ENCODE measurements at places on chromosomes 2 and 18.

DNA sequence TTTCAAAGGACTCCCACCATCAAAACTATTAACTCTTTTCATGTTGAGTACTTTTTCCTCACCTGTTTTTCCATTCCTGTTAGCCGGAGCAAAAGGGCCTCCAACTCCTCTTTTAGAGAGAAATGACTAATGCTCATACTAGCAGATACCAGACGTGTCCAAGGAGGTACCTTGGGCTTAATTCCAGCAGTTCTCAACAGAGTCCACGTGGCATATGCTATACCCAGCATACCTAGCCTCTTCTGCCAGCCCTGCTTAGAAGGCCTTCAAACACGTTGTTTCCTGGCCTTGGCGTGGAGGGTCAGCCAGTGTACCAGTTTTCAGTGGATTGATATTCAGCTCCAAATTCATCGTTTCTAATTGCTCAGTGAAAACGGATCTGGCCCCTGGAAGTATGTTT lies 123.9 kb downstream of the MGAT5 start:
- DNase-seq, result no peak
- no peaks in the 10 kb centered on the region for H3K36me3 ChIP-seq
- H3K27ac ChIP-seq, result no peak overlapping the region
- no peaks in the 10 kb centered on the region for H3K27me3 ChIP-seq

DNA sequence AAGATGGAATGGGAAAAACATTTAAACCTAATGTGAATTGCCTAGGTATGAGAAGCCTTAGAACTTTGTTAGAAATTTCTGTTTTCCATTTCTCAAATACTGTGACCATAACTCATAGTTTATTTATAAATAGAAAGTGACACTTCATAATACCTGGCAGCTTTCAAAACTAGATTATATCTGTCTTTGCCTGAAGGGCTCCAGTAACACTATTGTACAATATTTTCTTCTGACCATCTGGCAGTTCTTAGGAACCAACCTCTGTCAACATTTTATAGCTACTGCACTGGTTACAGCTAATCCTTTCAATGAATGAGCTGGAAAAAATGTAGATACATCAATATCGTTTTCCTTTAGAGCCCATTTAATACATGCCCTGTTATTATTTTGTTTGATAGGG lies 237.4 kb downstream of the CAMKMT start:
- H3K4me1 ChIP-seq, result no peaks in the 10 kb centered on the region
- no peaks in the 10 kb centered on the region for H3K27me3 ChIP-seq
- no peak overlapping the region for H3K4me3 ChIP-seq
- no peak for DNase-seq
- no peak overlapping the region for H3K27ac ChIP-seq

GRCh38 chr2:14285812-14286211 lies 346.7 kb upstream of the LRATD1 start:
- no peaks in the 10 kb centered on the region for H3K36me3 ChIP-seq
- H3K4me3 ChIP-seq, result no peak overlapping the region
- DNase-seq, result no peak
- no peaks in the 10 kb centered on the region for H3K4me1 ChIP-seq
- no peaks in the 10 kb centered on the region for H3K27me3 ChIP-seq

GRCh38 chr2:164915566-164915965 lies 39.8 kb downstream of the SLC38A11 start:
- no peak overlapping the region for H3K27ac ChIP-seq
- H3K4me3 ChIP-seq, result no peak overlapping the region
- DNase-seq, result no peak
- H3K4me1 ChIP-seq, result peaks cover 6% of the 10 kb centered on the region
- H3K27me3 ChIP-seq, result no peaks in the 10 kb centered on the region

GRCh38 chr2:233341296-233341695 lies 13.0 kb upstream of the DGKD start:
- H3K27ac ChIP-seq, result no peak overlapping the region
- H3K36me3 ChIP-seq, result no peaks in the 10 kb centered on the region
- no peaks in the 10 kb centered on the region for H3K27me3 ChIP-seq
- H3K4me3 ChIP-seq, result no peak overlapping the region

- H3K36me3 ChIP-seq, result no peaks in the 10 kb centered on the region
- no peaks in the 10 kb centered on the region for H3K27me3 ChIP-seq
- H3K27ac ChIP-seq, result no peak overlapping the region
- no peak overlapping the region for H3K4me3 ChIP-seq
Measured at GRCh38 chr2:129465045-129465444, 514.4 kb upstream of the RAB6C start.

GRCh38 chr18:75249175-75249518 lies 38.5 kb downstream of the TSHZ1 start:
- H3K27ac ChIP-seq, result peak overlapping the region; percentile 68
- no peaks in the 10 kb centered on the region for H3K36me3 ChIP-seq
- peaks cover 44% of the 10 kb centered on the region for H3K4me1 ChIP-seq
- H3K27me3 ChIP-seq, result no peaks in the 10 kb centered on the region
- DNase-seq, result no peak
- no peak overlapping the region for H3K4me3 ChIP-seq

DNA sequence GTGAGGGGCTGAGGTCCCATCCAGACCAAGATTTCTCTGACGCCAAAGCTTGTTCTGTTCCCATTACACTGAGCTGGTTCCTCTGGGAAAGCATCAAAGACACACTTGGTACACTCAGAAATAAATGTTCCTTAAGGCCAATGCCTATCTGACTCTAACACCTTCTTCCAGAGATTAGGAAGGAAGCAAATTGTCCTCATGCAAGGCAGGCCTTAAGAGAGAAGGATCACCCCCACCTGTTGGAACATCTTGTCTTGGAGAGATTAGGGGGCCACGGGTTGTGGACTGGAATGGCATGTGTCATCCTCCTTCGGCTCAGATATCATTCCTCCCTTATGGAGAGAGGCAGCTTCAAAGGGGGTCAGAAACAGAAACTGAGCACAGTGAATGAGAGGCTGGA lies 100.2 kb downstream of the ANKRD44 start:
- H3K36me3 ChIP-seq, result no peaks in the 10 kb centered on the region
- peaks cover 24% of the 10 kb centered on the region for H3K4me1 ChIP-seq
- H3K4me3 ChIP-seq, result no peak overlapping the region
- no peaks in the 10 kb centered on the region for H3K27me3 ChIP-seq

DNA sequence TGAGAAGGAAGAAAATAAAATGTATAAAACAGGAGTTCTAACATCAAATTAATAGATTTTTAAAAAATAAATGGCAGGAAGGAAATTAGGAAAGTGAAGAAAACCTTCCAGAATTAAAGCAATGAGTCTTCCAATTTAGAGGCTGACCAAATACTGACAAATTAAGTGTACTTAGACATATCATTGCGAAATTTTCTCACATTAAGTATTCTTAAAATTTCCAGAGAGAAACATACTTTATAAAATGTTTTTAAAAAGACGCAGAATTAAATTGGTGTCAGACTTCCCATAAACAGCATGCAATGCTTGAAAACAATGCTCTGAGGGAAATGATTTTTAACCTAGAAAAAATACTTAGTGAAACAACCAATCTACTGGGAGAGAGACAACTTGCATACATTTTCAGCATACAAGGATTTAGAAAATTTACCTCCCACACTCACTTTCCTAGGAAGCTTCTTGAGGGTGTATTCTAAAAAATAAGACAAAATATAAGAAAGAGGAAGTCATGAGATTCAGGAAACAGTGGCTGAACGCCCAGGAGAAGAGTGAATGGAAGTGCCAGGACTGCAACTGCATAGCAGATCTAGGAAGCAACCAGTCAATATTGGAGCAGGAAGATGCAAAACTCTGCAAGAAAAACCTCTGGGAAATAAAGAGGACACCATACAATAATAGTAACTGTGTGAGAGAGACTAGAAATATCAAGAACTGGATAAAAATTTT lies 339.9 kb downstream of the ADCYAP1 start:
- no peaks in the 10 kb centered on the region for H3K36me3 ChIP-seq
- H3K27me3 ChIP-seq, result no peaks in the 10 kb centered on the region
- H3K27ac ChIP-seq, result no peak overlapping the region
- no peak for DNase-seq

All from tibial artery (tissue), 4 donors.